Activated CD4-positive, alpha-beta T cell treated with anti-CD3 and anti-CD28 coated beads, Interleukin-10, Interleukin-2, amounts not matched to agents 100 ng/mL and 50 ng/mL, durations not matched to agents 16 hours and 8 hours (primary cell): ENCODE measurements at places on chromosomes 6 and 20.

DNA sequence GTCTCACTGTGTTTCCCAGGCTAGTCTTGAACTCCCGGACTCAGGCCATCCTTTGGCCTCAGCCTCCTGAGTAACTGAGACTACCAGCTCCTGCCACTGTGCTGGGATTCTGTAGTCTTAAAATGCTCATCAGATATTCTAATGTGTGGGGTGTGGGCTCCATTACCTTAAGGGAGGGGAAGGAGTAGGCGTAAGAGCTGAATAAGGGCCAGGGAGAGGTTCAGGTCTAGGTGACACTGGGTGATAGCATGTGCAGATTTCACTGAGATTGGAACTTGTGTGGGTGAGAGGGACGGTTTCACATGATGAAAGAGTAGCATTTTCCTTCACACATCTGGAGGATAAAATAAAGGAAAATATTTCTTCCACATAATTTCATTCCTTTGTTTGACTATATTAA lies 8.5 kb downstream of the AKAP12 start:
- DNase-seq = no peak

- no peak for DNase-seq
These were observed 4.4 kb downstream of the ZNF335 start for GRCh38 chr20:45967551-45968080.

- DNase-seq = no peak
These were observed 215.1 kb downstream of the DLL1 start for GRCh38 chr6:170075659-170076223.

- no peak for DNase-seq
These were observed 73.1 kb downstream of the SNAP25 start for GRCh38 chr20:10291568-10292248.

- DNase-seq = no peak
These were observed 9.3 kb upstream of the OGFRL1 start for GRCh38 chr6:71279321-71279720.

DNA sequence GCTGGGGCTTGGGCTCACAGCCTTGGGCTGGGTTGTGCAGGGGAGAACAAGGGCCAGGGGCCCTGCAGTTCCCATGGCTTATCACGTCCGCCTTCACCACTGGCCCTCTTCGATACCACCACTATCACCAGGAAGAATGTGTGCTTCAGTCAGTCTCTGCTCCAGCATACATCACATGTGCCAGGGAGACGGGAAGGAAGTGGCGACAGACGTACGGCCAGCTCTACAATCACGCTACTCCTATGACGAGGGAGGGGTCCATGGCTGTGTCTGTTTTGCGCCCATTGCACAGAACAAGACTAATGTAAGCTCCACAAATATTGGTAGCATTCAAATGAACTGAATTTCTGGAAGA lies 72.1 kb downstream of the TRAM2 start:
- no peak for DNase-seq

GRCh38 chr20:6468423-6469116 lies 298.9 kb upstream of the BMP2 start:
- no peak for DNase-seq

- DNase-seq = no peak
These were observed 242.2 kb downstream of the NRN1 start for GRCh38 chr6:5764401-5764955.

- DNase-seq = no peak
These were observed 65.2 kb upstream of the ADGRF4 start for GRCh38 chr6:47633141-47633540.

GRCh38 chr20:19907326-19908056 lies 109.7 kb upstream of the NAA20 start:
- no peak for DNase-seq

- no peak for DNase-seq
These were observed 31.5 kb downstream of the TXNDC5 start for GRCh38 chr6:7879043-7879442.

GRCh38 chr6:118397671-118398465 lies 150.2 kb upstream of the PLN start:
- no peak for DNase-seq
